ENCODE measurements at places on chromosomes 6 and 20.

- peak; percentile 96 for DNase-seq
These were observed 12.9 kb downstream of the PARD6B start for GRCh38 chr20:50744143-50744792.

DNA sequence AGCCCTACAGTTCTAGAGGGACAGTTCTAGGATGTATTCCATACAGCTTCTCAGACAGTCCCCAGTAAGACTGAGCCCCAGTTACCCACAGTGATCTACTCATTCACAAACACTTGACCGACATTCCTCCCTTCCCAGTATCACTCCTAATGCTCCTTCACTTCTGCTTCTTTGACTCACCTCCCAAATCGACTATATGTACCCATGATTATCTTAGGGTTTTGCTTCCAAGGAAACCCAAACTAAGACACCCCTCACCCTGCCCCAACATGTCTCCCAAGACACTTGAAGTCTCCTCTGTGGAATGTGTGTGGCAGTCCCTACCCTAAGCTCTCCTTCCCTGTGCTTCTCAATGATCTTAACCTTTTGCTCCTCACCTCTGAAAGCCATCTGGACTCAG is 23.6 kb upstream of the TGM6 start:
- DNase-seq: no peak

- DNase-seq: peak; percentile 54
These were observed 6.3 kb upstream of the PARD6B start for GRCh38 chr20:50724851-50725723.

GRCh38 chr6:40802481-40802880 is 215.3 kb upstream of the LRFN2 start:
- no peak for DNase-seq

DNA sequence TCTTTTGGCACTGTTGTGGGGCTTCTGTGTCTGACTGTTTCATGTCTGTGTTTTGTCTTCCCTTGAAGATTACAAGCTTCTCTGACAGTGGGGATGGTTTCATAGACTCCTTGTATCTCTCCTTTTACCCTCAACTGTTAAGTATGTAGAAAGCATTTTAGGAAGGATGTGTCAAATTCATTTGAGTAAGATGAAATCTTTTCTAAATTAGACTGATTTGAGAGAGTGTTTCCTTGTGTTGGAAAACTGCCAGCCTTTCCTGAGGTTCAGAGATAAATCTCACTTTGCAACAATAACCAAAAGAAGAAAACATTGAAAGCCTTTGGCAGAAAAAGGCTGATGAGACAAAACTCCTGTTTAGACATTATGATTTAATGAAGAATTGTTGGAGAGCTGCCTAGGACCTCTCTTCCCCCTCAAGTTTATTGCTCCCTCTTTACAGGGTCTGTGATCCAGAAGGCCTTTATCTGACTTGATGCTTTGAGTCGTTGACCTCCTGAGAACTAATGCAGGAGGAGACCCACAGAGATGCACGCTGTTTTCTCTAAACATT is 68.3 kb downstream of the ANKS1A start:
- DNase-seq: no peak

DNA sequence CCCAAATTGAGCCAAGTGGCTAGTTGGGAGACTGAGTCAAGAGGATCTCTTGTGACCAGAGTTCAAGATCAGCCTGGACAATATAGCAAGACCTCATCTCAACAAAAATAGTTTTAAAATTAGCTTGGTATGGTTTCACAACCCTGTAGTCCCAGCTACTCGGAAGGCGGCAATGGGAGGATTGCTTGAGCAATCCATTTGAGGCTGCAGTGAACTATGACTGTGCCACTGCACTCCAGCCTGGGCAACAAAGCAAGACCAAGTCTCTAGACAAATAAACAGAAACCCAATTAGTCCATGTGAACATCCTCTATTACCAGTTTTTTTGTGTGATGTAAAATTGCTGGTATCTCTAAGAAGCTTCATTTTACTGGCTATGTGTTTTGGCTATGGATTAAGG is 106.2 kb downstream of the TULP4 start:
- no peak for DNase-seq

- no peak for DNase-seq
These were observed 4.7 kb upstream of the CENPW start for GRCh38 chr6:126335210-126335609.

- DNase-seq: no peak
These were observed 178.5 kb downstream of the ARID1B start for GRCh38 chr6:156955494-156956183.

GRCh38 chr6:158004701-158005095 is 23.0 kb downstream of the SYNJ2 start:
- no peak for DNase-seq

DNA sequence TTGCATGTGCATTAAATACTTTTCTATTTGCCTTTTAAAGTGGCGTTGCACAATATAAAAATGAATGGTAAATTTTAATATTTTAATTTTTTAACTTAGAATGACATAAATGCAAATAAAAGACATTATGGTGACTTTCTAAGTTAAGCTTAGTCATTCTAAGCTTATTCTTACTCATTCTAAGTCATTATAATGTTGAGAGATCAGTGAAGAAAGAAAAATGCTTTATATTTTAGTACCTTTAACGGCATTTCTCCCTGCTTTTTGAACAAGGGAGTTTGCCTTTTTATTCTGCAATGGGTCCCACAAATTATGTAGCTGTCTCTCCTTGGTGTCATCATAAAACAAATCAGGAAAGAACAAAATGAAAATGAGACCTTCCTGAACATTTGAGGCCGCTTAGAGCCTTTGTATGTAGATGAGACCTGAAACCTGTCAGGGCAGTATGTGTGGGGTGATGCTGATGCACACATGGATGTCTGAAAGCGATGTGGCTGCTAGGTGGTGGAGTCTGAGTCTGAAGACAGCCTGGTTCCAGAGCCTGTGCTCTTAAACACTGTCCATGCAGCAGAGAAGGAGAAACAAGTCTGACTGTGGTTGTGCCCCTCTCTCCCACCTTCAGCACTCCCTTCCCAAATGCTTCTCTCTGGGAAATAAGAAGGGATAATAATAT is 158.0 kb downstream of the PHF3 start:
- no peak for DNase-seq

DNA sequence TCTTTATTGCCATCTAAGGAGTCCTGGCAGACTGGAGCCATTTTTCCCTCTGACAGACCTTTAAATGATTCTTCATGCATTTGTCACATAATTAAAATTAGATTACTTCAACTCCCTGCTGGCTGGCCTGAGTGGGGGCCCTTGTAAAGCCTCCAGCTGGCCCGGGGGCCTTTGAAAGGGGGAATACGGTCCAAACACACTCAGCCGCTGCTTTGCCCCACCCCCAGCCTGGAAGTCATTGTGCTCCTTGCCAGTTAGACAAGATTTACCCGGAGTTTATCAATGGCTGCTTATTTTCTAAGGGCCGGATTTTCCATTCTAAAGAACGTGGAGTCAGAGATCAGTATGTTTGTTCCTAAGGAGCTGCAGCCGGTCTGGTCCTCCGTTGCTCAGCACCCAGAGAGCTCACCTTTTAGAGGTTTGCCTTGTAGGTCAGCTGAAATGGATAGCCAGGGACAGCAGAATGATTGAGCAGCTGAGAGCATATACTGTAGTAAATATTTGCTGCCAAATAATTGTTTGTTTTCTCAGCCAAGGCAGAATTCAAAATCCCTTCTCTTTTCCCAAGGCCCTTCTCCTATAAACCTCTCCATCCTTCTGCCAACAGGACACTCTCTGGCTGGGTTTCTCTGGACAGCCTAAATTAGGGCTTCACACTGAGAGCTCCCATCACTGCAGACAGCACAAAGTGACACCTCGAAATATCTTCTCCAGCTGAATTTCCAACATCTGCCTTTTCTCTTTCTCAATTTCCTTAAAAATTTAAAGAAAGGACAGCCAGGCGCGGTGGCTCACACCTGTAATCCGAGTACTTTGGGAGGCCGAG is 68.4 kb upstream of the RBM24 start:
- no peak for DNase-seq

DNA sequence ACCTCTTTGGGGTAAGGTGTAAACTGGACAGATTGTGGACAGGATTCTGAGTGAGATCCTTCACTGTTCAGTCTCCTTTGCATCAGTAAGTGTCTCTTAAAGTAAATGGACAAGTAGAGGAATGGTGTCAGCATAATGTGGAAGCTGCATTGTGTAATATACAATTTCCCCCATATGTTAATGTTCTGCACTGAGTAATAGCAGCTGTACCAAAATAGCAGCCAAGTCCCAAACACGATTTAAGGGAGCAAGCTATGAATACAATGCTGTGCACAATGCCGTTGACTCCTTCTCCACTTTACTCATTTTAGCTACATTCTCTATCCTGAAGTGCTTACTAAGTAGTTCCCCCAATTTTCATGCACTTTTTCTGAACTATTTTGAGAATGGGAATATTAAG is 21.1 kb upstream of the TRIM26 start:
- DNase-seq: no peak

GRCh38 chr20:35120012-35120701 is 27.0 kb downstream of the EDEM2 start:
- DNase-seq: no peak

GRCh38 chr6:30826961-30827342 is 57.4 kb upstream of the DDR1 start:
- DNase-seq: peak; percentile 65

- no peak for DNase-seq
These were observed 21.1 kb downstream of the ENPP1 start for GRCh38 chr6:131828951-131829350.

DNA sequence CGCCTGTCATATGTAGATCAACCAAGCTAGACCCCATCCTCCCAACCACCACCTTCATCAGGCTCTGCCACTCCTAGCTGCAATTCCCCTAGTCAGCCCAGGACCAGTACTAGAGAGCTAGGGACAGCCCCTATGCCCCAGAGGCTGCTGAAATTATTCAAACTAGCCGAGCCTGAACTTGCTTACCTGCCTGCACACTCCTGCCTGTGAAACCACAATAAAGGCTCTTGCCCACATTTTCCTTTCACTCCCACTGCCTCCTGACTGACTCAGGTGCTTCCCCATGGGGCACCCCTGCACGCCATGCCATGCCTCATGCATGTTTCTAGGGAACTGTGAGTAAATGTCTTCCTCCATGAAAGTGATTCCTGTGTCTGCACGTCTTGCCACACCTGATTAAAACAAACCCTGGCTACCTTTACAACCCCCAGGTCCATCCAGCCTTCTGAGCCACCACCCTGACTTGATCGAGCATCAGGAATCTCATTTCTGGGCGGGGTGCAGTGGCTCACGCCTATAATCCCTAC is 66.5 kb upstream of the IER3 start:
- DNase-seq: no peak

GRCh38 chr6:44407951-44408670 is 20.6 kb downstream of the CDC5L start:
- DNase-seq: no peak

DNA sequence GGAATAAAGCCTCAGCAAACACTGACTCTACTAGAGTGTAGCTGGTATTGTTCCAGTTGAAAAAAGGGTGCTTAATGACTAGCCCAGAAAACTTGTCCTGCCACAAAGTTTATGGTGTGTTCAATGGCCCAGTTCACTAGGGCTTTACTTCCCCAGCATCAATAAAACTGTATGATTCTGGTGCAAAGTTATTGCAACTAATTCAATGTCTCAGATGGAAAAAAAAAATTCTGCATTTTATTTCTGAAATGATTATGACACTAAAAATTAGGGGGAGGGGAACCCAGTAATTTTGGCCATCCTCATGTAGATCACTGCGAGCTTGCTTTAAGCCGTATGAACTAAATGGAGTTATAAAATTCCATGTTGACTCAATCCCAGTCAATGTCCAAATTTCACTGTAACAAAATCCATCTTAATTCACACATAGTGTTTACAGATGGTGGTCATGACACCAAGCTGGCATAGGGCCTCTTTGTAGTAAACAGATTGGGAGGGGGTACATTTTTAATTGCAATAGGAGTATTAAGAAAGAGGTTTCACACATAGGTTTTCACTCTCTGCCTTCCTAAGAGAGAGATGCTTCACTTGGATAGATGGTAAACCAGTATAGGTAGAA is 41.2 kb downstream of the PTPRK start:
- DNase-seq: no peak

DNA sequence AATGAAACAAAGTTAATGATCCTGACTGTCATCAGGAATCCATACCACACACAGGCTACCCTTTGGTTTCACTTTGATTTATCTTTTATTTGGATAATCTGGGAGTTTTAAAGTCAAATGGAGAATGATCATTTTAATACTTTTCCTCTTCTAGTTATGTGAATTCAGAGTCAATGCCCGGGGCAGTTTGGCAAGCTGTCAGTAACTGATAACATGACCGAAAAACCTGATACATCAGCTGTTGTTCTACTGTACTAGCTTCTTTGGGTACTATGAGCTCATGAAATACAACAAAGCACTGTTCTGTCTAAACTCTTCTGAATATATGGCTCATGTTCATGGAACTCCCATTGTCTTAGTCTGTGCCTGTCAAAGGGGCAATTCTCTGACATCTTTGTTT is 30.2 kb downstream of the KLHL31 start:
- DNase-seq: peak; percentile 29

DNA sequence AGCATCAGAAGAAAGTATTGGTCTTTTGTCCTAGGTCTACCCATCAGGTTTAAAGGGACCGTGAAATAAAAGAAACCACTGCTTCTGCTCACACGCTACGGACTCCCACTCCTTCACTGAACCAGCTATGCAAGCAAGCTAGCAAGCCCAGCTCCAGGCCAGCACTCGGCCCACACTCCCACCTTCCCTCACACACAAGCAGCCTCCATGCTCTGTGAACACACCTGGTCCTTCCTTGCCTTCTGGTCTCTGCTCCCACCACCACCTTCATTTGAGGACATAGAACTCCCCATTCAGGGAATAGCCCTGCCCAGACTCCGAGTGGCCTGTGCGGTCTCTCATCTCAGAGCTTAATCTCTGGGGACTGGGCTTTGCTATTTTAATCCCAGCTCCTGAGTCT is 436.4 kb upstream of the CDH4 start:
- DNase-seq: no peak

DNA sequence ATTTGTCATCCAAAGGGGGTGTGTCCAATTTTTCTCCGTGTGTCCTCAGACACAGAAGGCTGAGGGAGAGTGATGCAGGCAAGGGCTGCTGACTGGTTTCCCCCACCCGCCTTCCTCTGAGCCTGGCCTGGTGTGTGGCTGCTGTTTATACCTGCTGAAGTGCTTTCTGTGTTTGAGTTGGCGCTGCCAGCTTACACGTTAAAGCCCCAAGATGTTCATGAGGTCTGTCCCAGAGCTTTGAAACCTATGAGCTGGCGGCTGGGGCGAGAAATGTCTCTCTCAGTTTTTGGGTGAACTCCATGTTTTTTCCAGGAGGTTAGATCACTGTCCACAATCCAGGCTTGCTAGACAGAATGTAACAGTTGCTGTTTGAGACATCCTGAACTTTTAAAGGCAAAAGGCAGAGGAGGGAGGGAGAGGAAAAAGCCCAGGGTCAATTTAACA is 69.0 kb upstream of the CCN2 start:
- no peak for DNase-seq
